Dermis blood vessel endothelial cell (primary cell): ENCODE measurements at places on chromosomes 6 and 20. TPM values are rescaled to one million over a fixed set of nuclear protein-coding genes. Genes with fewer than 3 reads are reported as not detected.

- peak; percentile 26 for DNase-seq
These were observed 134.9 kb downstream of the GMDS start for GRCh38 chr6:2110504-2110903.

GRCh38 chr6:582370-582769, 74.5 kb downstream of the HUS1B start:
- no peak for DNase-seq

GRCh38 chr20:22686097-22686496, 101.7 kb upstream of the FOXA2 start:
- peak; percentile 80 for DNase-seq

Gene SYTL3
- total RNA-seq, result 0.70 and 0.85 TPM in 2 replicates

DNA sequence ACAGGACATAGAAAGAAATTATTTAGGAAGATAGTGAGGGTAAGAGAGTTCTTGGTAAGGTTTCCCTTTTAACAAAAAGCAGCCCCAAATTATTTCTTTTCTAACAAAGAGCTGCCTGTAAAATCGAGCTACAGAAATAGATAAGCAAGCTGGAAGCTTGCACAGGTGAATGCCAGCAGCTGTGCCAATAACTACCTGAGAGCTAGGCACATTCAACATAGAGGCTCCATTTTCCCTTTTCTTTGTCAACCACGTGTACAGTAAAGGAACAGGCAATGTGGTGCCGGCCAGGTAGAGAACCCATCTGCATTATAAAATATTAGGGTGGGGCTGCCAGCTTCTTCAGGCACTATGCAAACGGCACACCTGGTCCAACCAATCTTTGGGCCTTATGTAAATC, 341.6 kb upstream of the JAG1 start:
- DNase-seq, result no peak

Gene AIG1
- total RNA-seq, result 16.9 and 18.5 TPM in 2 replicates

GRCh38 chr6:161684731-161685475, 411.0 kb upstream of the AGPAT4 start:
- no peak for DNase-seq

Gene SIRPB1
- 0.17 and 4.0 TPM in 2 replicates for total RNA-seq

DNA sequence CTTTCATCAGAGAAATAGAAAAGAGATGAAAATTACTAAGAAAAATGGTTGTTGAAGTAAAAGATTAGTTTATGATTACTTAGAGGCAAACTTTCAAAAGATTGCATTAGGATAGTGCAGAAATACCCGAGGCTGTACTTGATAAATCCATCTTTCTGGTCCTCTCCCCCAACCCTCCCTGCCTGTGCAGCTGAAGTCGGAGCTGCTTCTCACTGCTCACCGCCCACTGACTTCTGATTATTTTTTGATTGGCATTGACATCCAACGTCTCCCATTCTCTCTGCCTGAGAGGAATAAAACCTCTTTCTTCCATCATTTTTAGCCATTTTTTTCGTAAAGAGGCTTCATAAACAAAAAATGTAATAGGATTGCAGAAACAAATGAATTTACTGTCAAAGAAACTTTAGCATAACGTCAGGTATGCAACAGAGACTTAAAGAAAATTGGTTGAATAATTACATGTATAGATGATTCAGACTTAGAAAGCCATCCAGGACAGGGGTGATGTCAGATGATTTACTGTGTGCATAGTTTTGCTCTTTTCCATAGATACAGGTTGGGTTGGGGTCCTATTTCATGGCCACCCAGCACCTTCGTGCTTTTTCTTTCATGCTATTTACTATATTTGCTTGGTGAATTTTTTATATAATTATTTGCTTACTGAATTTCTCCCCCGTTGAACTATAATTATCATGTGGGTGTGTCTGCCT, 53.6 kb upstream of the EDN3 start:
- no peak for DNase-seq

DNA sequence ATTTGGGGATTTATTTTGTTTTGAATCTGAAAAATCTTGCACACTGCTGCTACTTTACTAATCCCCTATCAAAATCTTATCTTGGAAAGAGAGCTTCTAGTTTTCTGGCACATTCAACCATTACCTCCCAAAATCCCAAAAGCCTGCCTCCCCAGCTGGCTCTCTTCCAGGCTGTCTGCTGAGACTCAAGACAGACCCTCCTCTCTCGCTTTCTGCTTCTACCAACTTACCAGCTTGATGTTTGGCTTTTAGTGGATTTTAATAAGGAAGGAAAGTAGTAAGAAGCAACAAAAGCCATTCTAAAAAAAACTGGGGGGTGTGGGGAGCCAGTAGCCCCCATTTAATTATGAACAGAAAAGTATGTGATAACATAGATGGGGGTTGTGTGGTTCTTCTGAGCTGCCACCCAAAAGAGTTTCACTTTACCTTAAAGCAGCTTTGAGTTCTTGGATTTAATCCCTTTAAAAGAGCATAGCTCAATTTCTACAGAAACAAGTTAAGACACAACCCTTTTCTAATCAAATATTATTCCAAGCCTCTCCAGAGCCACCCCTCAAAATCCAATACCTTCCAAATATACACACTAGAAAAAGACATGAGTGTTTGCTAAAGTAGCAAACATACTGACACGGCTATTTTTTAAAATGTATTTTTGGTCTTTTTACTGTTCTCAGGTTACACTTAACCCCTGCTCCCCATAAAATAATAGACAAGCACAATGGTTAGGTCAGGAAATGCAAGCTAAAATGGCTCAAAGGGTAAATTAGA, 71.7 kb downstream of the ATP9A start:
- peak; percentile 43 for DNase-seq

DNA sequence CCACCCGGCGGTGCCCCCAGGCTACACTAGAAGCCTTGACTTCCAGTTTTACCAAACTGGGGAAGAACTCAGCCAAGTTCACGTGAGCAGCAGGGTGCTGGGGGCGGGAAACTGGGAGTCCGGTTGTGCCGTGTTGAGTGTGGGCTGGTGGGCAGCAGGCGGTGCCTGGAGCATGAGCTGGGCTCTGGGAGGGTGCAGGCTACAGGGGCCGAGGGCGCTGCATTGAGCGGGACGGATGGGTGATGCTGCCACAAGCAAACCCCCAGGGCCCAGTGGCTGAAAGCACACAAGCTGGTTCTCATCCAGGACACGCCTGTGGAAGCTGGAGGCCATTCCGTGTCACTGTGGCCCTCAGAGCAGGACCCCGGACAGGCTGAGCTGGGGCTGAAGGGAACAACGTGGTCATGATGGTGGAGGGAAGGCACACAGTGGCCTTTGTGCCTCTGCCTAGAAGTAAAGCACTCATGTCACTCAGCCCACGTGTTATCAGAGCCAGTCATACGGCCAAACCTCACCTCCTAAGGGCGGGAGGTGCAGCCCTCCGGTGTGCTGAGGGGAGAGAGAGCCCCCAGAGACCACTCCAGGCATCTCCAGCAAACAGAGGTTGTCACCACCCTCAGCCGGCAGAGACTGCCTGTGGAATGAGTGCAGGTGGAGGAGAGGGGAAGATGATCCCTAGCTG, 29.5 kb downstream of the RBM38 start:
- DNase-seq, result no peak

GRCh38 chr6:158414851-158415262, 102.6 kb downstream of the TULP4 start:
- no peak for DNase-seq

GRCh38 chr20:60990061-60990460, 262.0 kb upstream of the CDH4 start:
- DNase-seq, result no peak

- no peak for DNase-seq
These were observed 231.5 kb upstream of the BTBD3 start for GRCh38 chr20:11686195-11686594.

DNA sequence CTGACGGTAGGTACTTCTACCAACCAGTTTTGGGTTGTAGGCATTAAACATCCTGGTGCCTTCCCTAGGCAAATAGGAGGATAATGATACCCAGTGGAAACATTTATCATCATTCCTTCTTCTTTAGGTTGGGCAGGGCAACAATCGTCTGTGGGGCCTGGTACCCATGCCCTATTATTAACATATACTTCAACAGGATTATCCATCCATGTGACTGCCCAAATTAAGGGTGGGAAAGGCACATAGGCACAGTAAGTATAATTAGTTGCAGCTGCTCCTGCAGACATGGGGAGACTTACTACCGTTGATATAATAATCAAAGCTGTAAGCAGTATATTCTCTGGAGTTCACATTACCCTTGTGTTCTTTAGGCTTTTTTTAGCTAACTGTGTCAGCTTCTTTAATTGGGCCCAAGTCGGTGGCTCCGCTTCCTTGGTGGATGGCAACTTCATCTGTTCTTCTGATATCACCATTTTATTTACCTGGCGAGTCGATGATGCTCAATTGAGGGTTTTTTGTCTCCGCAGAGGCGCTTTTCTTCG, 16.8 kb downstream of the RPL7L1 start:
- DNase-seq, result no peak
